HepG2 (cell line): ENCODE measurements at places on chromosomes 6 and 20.

GRCh38 chr6:1263850-1264377 is 48.0 kb upstream of the FOXQ1 start:
- H3K27me3 ChIP-seq = no peaks in the 10 kb centered on the region
- DNase-seq = peak; percentile 99
- H3K27ac ChIP-seq = peak overlapping the region; percentile 95
- peak overlapping the region; percentile 4; the same call in 1 of the 2 replicates for H3K4me3 ChIP-seq

GRCh38 chr6:136774228-136775041 is 17.8 kb downstream of the MAP3K5 start:
- no peaks in the 10 kb centered on the region for H3K36me3 ChIP-seq
- no peak overlapping the region for H3K27ac ChIP-seq
- no peaks in the 10 kb centered on the region for H3K27me3 ChIP-seq
- no peak overlapping the region for H3K4me3 ChIP-seq
- no peak for DNase-seq
- H3K4me1 ChIP-seq = no peaks in the 10 kb centered on the region

DNA sequence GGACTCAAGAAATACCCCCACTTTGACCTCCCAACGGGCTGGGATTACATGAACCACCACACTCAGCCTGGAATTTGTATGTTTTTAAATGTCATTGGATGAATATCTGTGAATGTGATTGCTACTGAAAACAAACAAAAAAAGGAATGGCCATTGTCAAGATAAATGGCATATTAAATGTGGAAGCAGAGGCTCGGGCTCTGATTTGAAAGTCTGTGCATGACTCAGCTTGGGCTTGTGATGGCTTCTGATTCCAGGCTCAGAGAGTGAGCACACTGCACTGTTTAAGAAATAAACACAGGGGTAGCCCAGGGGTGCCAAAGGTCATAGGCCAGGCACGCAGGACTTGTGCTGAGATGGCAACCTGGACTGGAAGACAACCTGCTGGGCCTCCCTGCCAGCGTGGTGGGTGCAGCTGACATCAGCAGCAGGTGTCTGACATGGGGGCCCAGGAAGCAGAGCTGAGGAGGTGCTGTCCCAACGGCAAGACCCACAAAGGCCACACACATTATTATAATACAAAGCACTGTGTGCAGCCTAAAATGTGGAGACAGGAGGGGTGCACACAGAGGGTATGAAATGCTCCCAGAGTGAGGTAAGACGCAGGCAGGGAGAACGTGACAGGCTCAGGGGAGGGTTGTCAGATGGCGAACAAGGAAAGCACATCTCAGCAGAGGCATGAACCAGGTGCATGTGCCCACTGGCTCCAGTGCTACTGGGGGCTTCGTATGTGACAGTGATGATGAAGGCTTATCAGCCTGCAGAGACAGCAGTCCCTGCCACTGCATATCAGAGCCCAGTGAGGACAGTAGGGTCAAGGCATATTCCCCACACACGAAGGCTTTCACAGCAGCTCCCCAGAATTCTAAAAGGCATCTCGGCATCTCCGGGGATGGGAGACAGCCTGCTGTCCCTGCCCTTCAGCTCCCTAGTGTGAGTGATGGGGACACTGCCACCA is 169.4 kb downstream of the SYNDIG1 start:
- no peak overlapping the region for H3K4me3 ChIP-seq
- no peaks in the 10 kb centered on the region for H3K27me3 ChIP-seq
- H3K4me1 ChIP-seq = no peaks in the 10 kb centered on the region
- no peaks in the 10 kb centered on the region for H3K36me3 ChIP-seq
- no peak for DNase-seq

DNA sequence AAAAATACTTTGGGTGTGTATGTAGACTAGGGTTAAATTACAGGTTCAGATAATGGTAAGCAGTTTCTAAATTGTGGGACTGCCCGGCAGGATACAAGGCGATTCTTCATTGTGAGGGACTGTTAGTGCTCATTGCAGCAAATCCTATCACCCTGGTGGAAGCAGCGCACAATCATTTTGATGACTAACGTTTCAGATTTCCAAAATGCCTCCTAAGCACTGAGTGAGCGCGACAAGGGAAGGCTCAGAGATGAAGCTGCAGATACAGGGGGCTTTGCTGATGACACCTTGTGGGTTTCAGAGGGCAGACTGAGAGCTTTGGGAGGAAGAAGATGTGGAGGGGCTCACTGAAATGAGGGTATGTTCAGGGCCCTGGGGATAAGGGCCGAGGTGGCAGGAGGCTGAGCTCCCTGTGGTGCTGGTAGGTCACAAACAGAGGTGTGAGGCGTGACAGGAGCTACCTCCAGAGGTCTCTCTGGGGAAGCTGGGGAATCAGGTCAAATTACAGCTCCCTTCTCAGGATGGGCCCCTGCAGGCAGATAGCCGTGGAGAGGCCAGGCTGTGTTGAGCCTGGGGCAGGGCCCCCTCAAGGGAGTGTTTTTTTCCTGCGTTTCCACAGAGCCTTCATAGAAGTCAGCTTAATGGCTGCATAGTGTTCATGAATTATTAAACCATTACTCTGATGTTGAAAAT is 84.5 kb upstream of the FYN start:
- H3K27ac ChIP-seq = no peak overlapping the region
- DNase-seq = no peak
- no peaks in the 10 kb centered on the region for H3K36me3 ChIP-seq

GRCh38 chr20:22303523-22303922 is 280.8 kb downstream of the FOXA2 start:
- H3K4me3 ChIP-seq = no peak overlapping the region
- H3K27ac ChIP-seq = no peak overlapping the region
- DNase-seq = peak; percentile 43
- H3K36me3 ChIP-seq = no peaks in the 10 kb centered on the region
- no peaks in the 10 kb centered on the region for H3K27me3 ChIP-seq
- H3K4me1 ChIP-seq = no peaks in the 10 kb centered on the region
